ENCODE measurements at places on chromosomes 5 and 9.

DNA sequence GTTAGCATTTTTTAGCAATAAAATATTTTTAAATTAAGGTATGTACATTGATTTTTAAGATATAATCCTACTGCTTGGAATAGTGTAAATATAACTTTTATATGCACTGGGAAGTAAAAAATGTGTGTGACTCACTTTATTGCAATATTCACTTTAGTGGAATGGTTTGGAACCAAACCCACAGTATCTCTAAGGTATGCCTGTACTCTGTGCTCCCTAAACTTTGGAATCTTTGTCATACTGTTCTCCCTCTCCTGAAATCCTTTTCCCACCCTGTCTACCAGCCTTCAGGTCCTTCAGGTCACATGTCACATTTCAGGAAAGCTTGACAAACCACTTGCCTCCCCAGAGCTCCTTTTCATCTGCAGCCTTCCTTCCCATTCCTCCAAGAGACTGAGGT is 308.7 kb downstream of the SPOCK1 start:
- DNase-seq: no peak

GRCh38 chr5:176955895-176956294 is 50.7 kb downstream of the UIMC1 start:
- DNase-seq: no peak

DNA sequence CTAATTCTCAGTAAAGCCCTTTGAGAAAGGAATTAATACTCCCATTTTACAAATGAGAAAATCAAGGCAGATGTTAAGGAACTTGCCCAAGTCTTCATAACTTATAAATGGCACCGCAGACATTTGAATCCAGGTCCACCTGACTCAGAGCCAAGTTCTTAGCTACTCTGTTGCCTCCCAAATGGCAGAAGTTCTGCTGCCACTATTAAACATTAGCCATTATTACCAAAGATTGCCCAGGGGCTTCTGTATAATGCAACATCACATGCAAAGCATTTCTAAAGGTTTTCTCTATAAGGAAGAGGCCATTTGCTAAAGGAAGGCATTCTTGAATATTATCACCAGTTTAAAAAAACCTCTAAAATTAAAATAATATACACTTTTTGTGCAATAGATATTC is 28.3 kb downstream of the TPD52L3 start:
- no peak for DNase-seq

- no peak for DNase-seq
These were observed 28.8 kb downstream of the ALG2 start for GRCh38 chr9:99192786-99193465.

DNA sequence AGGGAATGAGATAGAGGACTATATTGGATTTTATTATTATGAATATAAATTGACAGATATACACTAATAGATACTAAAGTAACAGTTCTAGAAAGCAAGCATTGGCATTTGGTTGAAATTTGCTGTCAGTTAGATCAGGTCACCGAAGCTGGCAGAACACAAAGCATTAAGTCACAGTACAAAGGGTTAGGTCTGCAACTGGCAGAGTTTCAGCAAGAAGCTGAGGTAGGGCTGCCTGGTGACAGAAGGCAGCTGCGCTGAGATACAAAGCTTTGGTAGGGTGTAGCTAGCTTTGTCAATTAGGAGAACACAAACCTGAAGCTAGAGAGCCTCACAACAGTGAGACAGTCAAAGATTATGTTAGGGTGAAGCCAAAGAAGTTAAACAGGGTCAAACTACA is 6.3 kb upstream of the CSNK1G3 start:
- no peak for DNase-seq

- DNase-seq: no peak
These were observed 33.4 kb downstream of the MAP1B start for GRCh38 chr5:72140711-72141110.

DNA sequence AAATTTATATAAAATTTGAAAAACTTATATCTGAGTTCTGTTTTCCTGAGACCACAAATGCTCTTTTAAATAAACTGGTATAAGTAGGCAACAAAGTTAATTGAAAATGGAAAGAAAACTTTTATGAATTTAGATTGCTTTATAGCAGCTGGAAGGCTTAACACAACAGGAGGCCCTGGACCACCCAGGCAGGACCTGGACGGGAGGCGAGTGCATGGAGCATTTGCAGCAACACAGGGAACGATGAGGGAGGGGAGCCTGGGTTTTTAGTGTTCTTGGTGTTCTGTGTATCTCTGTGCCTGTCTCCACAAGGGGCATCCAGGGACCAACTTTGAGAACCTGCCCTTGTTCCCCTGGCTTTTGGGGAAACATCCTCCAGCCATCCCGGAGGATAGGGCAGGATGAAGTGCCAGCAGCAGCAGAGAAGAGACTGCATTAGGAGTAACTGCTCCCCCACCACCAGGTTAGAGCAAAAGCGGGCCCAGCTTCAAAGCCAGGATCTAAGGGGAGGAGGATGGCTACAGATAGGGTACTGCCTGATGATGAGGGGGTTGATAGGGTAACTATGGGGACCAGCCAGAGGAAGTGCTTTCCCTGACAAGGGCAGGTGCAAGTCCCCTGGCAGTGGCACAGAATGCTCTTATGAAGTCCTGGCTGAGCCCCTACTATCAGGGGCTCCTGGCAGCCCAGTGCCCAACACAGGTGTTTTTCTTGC is 6.7 kb upstream of the SPATA31E1 start:
- DNase-seq: no peak

DNA sequence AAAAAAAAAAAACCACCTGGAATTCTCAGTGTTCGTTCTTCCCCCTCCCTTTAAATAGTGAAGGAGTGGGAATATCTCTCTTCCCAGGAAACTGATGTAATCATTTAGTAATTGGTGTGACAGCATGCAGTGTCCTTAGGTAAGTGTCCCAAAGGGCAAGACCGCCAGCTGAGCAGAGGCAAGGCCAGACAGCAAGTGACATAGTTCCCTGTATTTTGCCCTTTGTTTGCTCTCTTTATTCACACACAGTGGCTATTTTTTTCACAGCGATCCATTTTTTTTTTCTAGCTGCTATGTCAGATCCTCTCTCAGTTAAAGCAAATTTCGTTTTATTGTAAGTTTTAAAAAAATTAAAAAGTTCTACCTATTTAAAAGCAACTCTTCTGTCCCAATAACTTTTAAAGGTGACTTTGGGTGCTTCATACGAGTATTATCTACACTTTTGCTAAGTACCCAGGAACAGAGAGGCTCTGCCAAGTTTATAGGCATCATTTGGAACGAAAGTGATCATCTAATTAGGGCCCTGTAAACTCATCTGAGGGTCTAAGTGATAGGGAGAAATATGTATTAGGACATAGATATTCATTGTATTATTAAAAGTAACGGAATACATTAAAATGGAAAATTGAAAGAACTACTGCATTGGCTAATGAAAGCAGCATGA is 98.2 kb upstream of the ALDH1A1 start:
- no peak for DNase-seq

DNA sequence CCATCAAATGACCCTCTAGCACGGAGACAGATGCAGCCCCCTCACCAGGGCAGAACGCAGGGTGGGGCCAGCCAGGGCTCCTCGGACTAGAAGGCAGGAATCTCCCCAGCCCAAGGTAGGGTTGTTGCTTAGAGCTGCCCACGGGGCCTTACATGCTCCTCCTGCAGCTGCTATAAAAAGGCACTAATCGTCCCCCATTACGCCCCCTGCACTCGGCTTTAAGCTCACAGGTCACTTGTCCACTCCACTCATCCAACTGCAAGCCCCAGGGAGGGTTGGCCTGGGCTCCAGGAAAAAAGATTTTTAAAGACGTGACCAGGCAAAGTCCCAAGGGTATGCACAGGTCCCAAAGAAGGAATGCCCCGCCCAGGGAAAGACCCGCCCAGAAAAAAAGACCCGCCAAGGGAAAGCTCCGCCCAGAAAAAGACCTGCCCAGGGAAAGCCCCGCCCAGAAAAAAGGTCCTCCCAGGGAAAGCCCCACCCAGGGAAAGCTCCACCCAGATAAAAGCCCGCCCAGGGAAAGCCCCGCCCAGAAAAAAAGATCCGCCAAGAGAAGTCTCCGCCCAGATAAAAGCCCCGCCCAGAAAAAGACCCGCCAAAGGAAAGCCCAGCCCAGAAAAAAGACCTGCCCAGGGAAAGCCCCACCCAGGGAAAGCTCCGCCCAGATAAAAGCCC is 11.1 kb downstream of the GRIN1 start:
- no peak for DNase-seq

DNA sequence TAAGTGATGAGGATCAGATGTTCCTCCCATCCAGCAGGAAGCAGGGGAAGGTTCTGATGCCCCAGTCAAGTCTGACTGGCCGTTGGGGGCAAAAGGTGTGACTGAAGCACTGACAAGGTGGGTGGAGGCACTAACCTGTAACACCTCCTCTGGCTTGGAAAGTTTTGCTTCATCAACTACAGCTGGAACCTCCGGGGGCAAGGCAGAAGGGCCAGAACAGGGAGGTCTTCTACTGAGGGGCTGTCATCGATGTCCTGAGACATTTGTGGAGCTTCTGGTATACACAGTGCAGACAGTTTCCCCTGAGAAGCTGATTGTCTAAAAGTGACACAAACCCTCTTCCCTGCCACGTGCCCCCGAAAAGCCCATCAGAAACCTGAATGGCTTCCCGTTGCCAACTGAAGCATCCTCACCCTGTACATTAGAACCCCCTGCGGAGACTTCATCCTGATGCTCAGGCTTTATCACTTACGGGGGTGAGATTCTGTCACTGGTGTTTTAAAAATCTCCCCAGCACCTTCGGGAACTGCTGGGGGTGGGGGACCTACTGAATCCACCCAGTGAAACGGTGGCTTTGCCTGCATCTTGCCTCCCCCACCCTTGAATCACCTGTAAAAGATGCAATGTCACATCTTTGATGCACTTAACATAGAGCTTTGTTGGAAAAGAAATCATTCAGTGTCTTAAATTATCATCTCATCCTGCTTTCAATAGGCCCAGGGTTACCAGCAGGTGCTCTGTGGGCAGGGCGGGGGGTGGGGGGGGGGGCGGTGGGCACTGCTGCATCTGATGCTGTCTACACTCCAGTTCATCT is 24.6 kb downstream of the TRAF1 start:
- no peak for DNase-seq

GRCh38 chr5:163345216-163345615 is 92.2 kb upstream of the CCNG1 start:
- no peak for DNase-seq

- DNase-seq: no peak
These were observed 320.2 kb downstream of the NFIB start for GRCh38 chr9:13993632-13994185.

GRCh38 chr9:136119061-136119882 is 597 bp upstream of the TMEM250 start:
- DNase-seq: no peak

All from NCI-H2081 treated with DMSO at 0.1 percent for 48 hours (cell line).